ENCODE measurements at places on chromosomes 3 and 15.

DNA sequence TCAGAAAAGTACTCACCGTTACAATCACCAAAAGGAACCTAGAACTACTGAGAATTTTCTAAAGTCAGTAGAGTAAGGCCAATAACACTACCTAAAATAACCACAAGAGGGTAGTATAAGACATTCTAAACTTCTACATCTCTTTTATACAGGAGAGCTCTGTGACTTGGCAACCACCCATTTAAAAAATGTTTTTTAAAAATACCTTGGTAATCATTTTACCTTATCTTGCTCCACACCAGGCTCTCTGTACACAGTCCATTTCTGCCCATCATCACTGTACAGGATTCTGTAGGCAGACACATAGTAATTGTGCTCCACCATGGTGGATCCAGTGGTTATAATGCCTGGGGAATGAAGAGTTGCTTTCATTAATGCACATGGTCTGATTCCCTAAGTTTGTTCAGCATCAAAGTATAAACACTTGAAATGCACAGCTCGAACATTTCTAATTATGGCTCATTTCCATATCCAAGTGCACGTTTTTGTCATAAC lies 54.5 kb downstream of the ST3GAL6 start:
- DNase-seq, result no peak

DNA sequence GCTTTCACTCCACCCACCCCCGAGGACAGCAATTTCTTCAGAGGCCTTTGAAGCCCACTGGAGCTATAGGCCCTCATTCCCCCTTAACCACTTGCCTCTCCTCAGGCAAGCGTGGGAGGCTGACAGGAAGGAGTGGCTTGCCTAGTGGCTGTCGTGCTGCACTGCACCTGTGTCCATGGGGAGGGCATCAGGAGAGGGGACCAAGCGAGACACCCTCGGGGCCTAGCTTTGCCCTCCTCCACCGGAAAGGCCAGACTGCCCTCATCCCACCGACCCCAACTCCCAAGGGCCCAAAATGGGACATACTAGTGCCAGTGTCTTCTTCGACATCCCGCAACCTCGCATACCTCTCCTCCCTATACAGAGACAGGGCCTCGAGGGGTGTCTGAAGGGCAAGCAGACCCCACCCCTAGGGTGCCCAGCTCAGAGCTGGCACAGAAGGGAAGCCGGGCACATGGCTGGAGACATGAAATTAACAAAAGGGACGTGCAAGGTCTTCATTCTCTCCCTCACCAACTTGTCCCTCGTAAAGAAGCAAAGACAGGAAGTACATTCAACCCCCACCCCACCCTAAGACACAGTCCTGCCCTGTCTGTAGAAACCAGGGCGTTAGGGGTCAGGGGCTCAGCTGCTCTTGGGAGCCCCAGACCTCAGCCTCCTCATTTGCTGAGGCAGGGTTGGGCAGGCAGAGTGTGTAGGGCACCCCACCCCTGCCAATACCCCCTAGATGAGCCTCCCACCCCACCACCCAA lies 24.3 kb downstream of the VIPR1 start:
- peak; percentile 53 for DNase-seq

- no peak for DNase-seq
These were observed 82.0 kb upstream of the XXYLT1 start for GRCh38 chr3:195352895-195353488.

DNA sequence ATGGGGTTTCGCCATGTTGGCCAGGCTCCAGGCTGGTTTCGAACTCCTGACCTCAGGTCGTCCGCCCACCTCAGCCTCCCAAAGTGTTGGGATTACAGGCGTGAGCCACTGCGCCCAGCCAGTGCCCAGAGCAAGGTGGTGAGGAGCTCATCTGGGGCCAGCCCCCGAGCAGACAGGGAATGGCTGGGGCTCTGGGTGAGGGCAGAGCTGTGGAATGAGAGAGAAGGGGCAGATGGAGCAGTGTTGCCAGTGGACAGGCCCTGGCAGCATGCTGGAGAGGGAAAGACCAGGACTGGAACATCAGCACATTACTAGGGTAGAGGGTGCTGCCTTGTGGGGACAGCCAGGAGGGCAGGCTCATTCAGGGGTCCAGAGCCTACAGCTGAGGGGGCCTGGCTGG lies 37.1 kb upstream of the LIMD1 start:
- no peak for DNase-seq

DNA sequence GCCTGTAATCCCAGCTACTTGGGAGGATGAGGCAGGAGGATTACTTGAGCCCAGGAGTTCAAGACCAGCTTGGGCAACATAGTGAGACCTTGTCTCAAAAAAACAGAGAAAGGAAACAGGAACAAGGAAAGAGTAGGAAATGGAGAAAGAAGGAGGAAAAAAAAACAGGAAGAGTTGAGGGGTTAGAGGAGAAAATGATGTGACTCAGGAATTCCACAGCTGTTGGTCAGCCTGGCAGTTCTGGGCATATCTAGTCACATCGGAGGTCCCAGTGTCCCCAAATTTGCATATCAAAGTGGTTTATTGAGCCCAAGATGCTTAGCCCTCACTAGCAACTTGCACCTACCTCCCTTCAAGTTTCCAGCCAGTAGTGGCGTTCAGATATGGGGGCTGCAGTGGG lies 18.8 kb upstream of the JMJD7 start:
- DNase-seq, result no peak

GRCh38 chr3:184011230-184011876 lies 6.3 kb downstream of the ABCC5 start:
- DNase-seq, result no peak

GRCh38 chr3:135655328-135655727 lies 310.2 kb upstream of the PPP2R3A start:
- no peak for DNase-seq

- DNase-seq, result no peak
These were observed 330.1 kb downstream of the ARPP21 start for GRCh38 chr3:35969406-35969805.

- no peak for DNase-seq
These were observed 71.9 kb downstream of the CADPS start for GRCh38 chr3:62803276-62803675.

GRCh38 chr3:160808838-160809237 lies 52.8 kb downstream of the PPM1L start:
- DNase-seq, result no peak

DNA sequence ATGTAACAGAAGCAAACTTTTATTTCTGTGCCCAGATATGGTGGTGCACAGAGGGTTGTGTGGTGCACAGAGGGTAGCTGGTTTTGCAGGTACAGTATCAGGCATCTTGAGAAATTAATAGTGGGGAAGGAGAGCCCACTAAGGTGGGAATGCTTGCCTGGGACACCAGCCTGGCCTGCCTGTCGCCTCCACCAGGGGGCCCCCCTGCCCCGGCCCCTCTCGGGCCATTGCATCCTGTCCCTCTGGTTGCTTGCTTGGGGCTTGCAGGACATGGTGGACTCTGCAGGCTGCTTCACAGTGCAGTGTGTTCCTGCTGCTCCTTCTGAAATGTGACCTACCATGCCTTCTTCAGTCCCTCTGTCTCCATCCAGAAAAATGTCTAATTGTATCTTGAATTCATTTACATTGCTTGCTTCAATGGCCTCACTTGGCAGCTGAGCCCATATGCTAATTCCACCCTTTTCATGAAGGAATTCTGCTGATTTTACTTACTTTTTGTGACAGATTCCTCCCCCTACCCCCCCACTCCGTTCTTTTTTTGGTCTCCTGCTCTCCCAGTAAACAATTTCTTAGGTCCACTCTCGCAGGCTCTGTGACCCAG lies 73.6 kb downstream of the EEFSEC start:
- DNase-seq, result peak; percentile 34

DNA sequence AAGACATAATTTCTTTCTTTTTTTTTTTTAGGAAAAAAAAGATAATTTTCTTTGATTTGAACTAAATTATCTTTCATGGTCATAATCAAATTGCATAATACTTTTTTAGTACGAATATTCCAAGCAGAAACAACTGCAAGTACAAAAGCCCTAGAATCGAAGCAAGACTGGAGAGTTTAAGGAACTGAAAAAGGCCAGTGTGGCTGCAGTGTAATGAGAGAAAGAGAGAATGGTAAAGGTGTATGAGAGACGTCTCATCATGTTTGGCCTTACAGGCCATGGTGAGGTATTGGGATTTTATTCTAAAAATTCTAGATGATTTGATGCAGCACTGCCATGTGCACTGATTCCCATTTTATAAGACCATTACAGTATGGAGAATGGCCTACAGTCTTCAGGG lies 180.9 kb downstream of the SUCNR1 start:
- DNase-seq, result no peak

DNA sequence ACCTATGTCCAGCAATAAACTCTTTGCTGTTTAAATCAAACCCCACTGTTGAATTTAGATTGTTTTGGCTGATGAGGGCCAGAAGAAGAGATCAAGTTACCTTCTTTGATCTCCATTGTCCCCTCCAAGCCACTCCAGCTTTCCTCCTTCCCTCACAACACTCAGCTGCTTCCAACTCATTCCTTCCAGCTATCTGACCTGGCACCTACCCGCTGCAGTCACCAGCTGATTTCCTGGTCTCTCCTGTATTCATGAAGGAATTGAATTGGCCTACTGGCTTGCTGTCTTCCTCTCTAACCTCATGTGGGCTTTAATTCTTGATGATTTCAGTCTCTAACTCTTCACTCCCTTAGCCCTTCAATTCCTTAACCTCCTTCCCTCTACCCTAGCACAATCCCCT lies 40.8 kb upstream of the ABHD17C start:
- no peak for DNase-seq

- DNase-seq, result no peak
These were observed 459.3 kb downstream of the TUSC7 start for GRCh38 chr3:117168896-117169295.

DNA sequence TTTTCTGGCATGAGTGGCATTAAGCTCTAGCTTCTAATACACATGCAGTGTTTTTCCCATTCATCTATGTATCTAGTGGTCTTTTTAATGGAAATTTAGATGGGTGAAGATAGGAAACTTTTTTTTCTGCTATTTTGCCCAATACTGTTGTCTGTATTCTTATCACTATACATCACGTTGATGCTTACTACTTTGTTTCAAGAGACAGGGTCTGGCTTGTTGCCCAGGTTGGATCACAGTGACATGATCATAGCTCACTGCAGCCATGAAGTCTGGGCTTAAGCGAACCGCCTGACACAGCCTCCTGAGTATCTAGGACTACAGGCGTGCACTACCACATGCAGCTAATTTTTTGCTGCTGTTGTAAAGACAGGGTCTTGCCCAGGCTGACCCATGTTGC lies 84.6 kb downstream of the PEAK1 start:
- DNase-seq, result no peak

- DNase-seq, result no peak
These were observed 50.6 kb downstream of the OXNAD1 start for GRCh38 chr3:16315623-16316022.

- DNase-seq, result no peak
These were observed 272.9 kb upstream of the DPH6 start for GRCh38 chr15:35818846-35819245.

DNA sequence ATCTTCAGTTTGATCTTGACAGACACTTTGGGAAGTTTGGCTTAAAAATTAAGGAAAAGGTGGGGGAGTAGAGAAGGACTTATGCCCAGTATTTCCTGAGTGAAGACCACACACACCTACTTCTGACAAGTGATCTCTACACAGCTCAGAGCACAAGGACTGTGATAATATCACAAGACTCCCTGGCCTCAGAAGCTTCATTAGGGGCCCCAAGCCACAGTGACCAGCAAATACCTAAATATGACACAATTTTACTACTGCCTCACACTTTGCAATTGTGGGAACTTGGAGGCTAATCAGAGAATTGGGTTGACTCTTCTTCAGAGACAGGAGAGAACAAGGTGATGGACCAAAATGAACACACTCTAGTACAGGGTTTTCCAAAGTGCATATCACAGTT lies 2.6 kb downstream of the ILDR1 start:
- DNase-seq, result no peak

GRCh38 chr15:45635763-45636292 lies 999 bp downstream of the SQOR start:
- DNase-seq, result no peak

GRCh38 chr15:42101861-42102260 lies 7.5 kb upstream of the PLA2G4D start:
- DNase-seq, result no peak

- no peak for DNase-seq
These were observed 135.5 kb upstream of the ZPLD1 start for GRCh38 chr3:102299125-102299877.

DNA sequence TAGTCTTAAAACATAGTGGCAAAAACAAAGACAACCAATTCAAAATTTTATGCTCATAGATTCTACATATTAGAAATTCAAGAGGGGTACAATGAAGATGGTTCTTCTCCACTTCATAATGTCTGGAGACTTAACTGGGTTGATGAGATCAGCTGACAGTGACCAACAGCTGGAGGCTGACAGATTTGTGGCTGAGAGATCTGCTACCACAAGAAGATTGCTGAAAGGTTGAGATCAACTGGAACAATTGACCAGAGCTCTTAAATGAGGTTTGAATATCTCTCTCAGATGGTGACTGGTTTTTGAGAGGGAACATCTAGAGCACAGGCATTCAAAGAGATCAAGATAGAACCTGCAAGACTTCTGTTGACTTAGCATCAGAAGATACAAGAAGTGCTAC lies 254.1 kb upstream of the ARPP21 start:
- no peak for DNase-seq

- no peak for DNase-seq
These were observed 22.3 kb downstream of the THRB start for GRCh38 chr3:24472358-24472757.

GRCh38 chr15:59180945-59181600 lies 25.6 kb upstream of the LDHAL6B start:
- DNase-seq, result no peak

DNA sequence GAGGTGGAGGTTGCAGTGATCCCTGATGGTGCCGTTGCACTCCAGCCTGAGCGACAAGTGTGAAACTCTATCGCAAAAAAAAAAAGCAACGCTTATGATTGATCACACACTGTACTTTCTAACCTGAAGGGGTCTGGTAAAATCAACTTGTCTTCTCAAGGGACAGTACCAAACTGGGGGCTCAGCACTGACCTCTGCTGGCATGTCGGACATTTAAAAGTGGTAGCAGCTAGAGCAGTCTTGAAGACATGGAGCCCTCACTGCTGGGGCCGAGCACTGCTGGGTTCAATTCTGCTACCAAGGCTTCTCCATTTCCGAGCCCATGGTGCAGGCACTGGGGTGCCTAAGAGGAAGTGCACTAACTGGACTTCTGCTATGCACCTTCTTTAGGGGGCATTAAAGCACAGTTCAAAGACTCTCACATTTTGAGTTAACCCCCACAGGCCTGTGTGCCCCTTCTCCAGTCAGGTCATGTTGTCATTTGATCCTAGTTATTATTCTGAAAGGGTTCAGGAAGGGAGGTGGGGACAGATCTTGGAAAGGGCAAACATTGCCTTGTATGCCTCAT lies 26.4 kb upstream of the LAMP3 start:
- DNase-seq, result peak; percentile 17

- DNase-seq, result no peak
These were observed 145.9 kb downstream of the TBL1XR1 start for GRCh38 chr3:177051411-177051810.

All from CD8-positive, alpha-beta memory T cell (primary cell).